ENCODE measurements at places on chromosomes 5 and 9.

- no peak for DNase-seq
Observed at GRCh38 chr5:135345956-135346731, 52.9 kb downstream of the MACROH2A1 start.

DNA sequence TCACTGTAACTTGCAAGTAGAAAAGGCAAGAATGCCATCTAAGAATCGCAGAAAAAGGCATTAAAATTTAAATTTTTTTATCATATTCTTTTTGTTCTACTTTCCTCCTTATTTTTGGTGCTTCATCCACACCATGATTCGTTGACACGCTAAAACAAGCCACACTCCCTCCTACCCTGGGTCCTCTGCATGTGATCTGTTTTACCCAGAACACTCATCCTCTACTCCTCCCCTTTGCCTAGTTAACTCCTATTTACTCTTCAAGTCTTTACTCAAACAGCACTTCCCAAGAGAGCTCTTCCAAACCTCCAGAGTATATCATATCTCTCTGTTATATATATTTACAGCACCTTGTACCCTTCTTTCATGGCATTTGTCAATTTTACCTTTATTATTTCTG is 61.4 kb upstream of the SRP19 start:
- DNase-seq: no peak

- peak; percentile 15 for DNase-seq
Observed at GRCh38 chr9:128503870-128504269, 649 bp upstream of the GLE1 start.

- peak; percentile 75 for DNase-seq
Observed at GRCh38 chr9:129567842-129568559, 52.9 kb downstream of the C9orf50 start.

- DNase-seq: no peak
Observed at GRCh38 chr5:56314529-56314928, 81.4 kb upstream of the ANKRD55 start.

DNA sequence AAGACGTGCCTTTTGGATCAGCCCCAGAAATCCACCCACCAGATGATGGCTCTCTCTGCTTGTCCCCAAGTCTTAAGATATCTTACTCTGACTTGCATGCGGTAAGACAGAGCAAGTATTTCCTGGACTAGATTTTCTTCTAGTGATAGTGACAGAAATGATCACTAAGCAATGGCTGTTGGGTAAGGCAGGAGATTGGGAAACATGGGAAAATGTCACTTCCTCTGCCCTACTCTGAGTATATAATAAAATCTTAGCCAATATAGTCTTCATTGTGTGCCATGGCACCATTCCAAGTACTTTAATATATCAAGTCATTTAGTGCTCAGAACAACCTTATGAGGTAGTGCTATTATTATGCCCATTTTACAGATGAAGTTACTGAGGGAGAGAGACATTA is 31.0 kb upstream of the GNA14 start:
- no peak for DNase-seq

- no peak for DNase-seq
Observed at GRCh38 chr5:110048491-110048890, 358.8 kb downstream of the MAN2A1 start.

- DNase-seq: peak; percentile 81
Observed at GRCh38 chr5:172910828-172911627, 48.2 kb upstream of the RPL26L1 start.

DNA sequence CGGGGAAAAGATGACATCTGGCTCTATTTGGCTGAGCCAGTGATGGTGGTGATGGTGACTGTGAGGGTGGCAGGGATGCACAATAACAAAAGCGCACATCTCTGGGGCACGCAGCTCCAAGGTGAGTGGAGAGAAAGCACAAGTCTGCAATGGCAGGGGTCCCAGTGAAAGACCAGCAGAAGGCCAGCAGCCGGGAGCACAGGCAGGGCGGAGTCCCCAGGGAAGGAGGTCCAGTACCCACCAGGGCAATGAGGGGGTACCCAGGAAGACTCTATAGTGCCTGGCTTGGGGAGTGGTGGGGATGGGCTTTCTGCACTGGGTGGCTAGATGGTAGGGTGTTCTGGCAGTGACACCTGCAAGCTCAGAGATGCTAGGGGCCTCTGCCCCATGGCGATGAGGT is 69.4 kb downstream of the AK8 start:
- DNase-seq: no peak

GRCh38 chr5:75614176-75614575 is 2.9 kb downstream of the ANKDD1B start:
- DNase-seq: no peak

DNA sequence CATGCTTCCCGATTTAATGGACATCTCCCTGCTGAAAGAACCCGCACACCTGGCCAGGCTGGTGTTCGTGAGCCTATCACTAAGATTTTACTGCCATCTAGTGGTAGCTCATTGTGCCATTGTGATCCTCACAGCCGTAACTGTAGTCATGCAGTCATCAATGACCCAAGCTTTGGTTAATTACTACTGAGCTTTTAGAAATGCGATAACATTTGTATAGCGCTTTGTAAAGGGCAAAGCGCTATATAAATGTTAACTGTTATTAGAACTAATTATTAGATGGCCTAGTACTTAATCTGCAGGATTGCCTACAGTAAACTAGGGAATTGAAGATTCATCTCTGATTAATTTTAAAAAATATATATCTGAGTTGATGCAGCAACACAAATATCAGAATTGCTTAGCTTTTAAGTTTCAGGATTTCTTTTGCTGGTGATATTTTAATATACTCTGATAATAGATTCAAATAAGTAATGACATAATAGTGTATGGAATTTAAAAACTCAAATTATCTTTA is 90.2 kb downstream of the HACD4 start:
- peak; percentile 59 for DNase-seq

- DNase-seq: no peak
Observed at GRCh38 chr9:136794281-136794999, 1.7 kb upstream of the CCDC183 start.

GRCh38 chr5:155733935-155734334 is 593.0 kb upstream of the SGCD start:
- DNase-seq: no peak

DNA sequence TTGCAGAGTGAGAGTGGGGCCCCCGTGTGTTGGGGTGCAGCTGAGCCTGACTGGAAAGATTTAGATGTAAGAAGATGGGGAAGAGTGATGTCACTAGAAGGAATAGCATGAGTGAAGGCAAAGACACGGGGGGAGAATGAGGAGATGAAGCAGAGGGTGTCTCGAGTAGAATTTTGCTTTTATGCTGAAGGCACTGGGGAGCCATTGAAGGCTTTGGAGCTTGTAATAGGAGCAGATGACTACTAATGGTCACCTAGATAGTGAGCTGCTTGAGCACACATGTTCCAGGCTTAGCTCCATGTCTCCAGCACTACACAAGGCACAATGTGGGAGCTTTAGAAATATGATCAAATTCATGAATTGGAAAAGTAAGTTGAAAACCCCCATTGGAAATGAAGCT is 32.1 kb downstream of the COL15A1 start:
- no peak for DNase-seq

GRCh38 chr5:53456366-53456765 is 24.1 kb upstream of the FST start:
- no peak for DNase-seq

- no peak for DNase-seq
Observed at GRCh38 chr5:60356745-60357144, 343.2 kb downstream of the DEPDC1B start.

- no peak for DNase-seq
Observed at GRCh38 chr9:8391132-8391531, 591.6 kb upstream of the DMAC1 start.

- no peak for DNase-seq
Observed at GRCh38 chr5:87185838-87186237, 81.8 kb upstream of the RASA1 start.

GRCh38 chr9:112184221-112184620 is 9.1 kb upstream of the SUSD1 start:
- DNase-seq: no peak

- DNase-seq: no peak
Observed at GRCh38 chr5:10759111-10759510, 1.9 kb downstream of the DAP start.

GRCh38 chr9:116494815-116495634 is 192.1 kb upstream of the TRIM32 start:
- no peak for DNase-seq

GRCh38 chr9:7970681-7971330 is 171.2 kb upstream of the DMAC1 start:
- DNase-seq: no peak

- no peak for DNase-seq
Observed at GRCh38 chr9:95653246-95653645, 136.5 kb upstream of the PTCH1 start.

- DNase-seq: peak; percentile 32
Observed at GRCh38 chr5:180718810-180719453, 20.9 kb downstream of the OR2Y1 start.

DNA sequence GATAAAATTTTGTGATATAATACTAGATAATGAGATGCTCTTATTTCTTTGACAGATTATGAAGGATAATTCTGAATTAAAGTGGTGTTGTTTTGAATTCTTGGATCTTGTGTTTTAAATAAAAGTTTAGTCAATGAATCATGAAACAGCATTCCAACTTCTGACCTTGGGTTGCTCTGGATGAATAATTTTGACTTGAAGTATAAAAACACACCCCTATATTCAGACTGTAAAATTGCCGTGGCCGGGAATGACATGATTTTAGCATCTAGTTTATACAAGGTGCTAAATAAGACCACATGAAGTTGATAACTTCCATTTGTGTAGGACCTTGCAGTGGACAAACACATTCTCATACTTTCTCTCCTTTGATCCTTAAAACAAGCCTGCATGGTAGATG is 67.2 kb upstream of the DAP start:
- DNase-seq: peak; percentile 65

DNA sequence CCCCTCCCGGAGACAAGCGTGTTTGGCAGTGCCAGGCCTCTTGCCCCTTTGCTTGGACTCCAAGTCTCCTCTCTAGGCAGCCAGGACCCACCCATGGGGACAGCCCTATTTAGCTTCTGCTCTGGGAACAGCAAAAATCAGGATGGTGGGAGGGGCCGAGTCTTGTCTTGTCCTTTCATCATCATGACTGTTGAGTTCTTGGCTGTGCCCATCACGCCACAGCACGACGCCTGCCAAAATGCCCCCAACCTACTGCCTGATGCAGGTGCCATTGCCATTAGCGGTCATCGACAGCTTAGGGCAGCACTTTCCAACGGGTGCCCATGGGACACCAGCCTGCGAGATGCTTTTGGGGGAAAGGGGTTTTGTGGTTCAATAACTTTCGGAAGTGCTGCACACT is 18.9 kb downstream of the PLPP7 start:
- DNase-seq: no peak

- no peak for DNase-seq
Observed at GRCh38 chr9:120688758-120689157, 25.5 kb downstream of the MEGF9 start.

GRCh38 chr9:83056174-83056573 is 6.8 kb downstream of the RASEF start:
- no peak for DNase-seq

DNA sequence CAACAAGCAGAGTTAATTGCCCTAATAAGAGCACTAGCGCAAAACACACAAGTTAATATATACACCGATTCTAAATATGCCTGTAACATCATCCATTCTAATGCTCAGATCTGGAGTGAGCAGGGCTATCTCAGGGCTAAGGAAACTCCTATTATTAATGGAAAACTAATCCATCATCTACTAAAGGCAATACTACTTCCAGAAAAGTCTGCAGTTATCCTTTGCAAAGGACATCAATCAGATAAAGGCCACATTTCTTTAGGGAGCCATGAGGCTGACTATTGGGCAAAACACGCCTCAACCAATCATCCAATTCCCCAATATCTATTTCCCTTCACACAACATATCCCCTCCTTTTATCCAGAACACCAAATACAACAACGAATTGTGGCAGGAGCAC is 1032.3 kb upstream of the NUDT12 start:
- DNase-seq: no peak

GRCh38 chr9:128637656-128638055 is 19.0 kb downstream of the DYNC2I2 start:
- peak; percentile 45 for DNase-seq

- no peak for DNase-seq
Observed at GRCh38 chr9:87801013-87801412, 75.1 kb downstream of the CTSL start.

DNA sequence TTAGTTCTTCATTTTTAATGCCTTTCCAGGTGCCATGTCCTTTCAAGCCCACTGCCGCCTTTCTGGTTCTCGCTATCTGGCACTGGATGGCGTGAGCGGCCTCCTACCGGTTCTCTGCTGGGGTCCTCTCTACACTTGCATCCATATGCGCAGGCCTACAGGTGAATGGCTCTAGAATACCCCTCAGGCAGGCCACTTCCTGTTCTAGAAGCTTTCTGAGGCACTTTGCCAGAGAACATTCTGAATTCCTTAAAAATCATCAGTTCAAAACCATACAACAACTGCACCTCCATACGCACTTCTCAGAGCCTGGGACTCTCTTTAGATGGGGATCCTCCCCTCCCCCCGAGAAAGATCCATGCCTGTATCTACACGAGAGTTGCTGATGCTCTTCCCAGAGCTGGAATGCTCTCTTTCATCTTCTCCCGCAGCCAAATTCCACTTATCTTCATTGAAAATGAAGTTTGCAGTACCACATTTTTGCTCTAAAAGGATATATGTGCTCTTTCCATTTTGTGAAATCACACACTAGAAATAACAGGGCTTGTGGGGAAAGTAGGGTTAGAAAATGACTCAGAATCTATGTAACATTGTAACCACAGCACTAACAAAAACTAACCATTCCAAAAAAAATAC is 1.4 kb upstream of the LHFPL2 start:
- peak; percentile 61 for DNase-seq

DNA sequence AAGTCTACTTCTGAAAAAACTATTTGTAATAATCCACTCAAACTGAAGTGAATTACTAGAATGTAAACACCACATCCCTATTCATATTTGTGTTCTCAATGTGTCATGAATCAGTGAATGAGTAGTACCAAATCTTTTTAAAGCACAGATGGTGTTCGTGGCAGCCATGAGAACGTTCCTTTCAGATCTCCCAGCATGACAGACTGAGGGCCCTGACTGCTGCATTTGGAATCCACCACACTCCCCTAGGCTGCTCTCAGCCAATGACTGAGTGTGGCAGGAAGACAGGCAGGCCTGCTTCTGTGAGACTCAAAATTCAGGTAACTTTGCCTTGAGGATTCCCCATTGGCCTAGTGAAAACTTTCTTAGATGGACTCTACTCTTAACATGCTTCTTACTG is 10.9 kb upstream of the JMY start:
- DNase-seq: peak; percentile 65

DNA sequence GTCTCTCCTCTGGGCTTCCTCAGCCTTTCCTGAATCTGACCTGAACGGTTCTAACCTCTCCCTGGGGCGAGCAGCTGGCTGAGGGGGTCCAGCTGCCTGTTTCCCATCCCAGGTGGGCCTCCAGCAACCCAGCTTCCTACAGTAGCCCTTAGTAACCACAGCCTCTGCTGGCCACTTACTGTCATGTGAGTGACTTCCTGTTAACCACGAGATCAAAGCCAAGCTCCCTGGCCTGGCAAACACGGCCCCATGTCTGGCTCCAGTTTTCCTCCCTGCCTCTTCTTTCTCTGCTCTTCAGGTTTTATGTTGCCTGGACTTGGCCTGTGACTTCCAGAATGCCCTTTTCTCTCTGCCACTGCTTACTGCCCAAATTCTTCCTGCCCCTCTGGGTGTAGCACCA is 47.2 kb upstream of the DAB2IP start:
- DNase-seq: no peak
